NCI-H2227 treated with DMSO at 0.1 percent for 48 hours (cell line): ENCODE measurements at places on chromosomes 12 and 14.
A peak's percentile ranks its signal among the peaks of the same experiment; 100 is the strongest.

GRCh38 chr12:57157588-57158173 lies 10.3 kb upstream of the LRP1-AS start:
- no peak for DNase-seq

- no peak for DNase-seq
Measured at GRCh38 chr12:70399311-70399710, 33.2 kb downstream of the KCNMB4 start.

GRCh38 chr12:57086493-57087009 lies 2.4 kb upstream of the NAB2 start:
- DNase-seq: peak; percentile 63

DNA sequence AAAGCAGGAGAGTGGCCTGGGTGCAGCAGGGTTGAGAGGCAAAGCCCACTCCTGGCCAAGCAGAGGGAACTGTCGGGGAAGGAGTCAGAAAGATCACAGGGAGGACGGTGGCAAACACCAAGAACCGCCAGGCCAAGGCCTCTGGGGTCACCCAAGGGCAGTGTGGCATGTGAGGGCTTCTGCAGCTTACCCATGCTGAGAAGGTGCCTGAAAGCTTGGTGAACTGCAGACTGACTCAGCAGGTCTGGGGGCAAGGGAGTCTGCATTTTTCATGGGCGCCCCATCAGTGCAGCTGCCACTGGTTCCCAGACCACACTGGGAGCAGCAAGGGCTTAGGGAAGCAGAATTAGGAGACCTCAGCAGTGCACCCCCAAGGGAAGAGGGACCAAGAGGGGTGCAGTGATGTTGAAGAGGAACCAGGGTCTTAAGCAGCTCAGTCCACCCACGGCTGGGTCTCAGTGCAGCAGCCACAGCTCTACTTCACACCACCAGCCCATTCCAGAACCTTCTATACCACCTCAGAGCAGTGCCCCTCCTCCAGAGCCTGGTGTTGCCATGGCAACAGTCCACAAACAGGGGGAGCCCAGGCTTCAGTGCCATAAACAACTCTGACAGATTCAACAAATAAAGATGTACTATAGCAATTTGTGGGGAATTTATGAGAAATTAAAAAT lies 59.4 kb downstream of the ITPK1 start:
- no peak for DNase-seq

DNA sequence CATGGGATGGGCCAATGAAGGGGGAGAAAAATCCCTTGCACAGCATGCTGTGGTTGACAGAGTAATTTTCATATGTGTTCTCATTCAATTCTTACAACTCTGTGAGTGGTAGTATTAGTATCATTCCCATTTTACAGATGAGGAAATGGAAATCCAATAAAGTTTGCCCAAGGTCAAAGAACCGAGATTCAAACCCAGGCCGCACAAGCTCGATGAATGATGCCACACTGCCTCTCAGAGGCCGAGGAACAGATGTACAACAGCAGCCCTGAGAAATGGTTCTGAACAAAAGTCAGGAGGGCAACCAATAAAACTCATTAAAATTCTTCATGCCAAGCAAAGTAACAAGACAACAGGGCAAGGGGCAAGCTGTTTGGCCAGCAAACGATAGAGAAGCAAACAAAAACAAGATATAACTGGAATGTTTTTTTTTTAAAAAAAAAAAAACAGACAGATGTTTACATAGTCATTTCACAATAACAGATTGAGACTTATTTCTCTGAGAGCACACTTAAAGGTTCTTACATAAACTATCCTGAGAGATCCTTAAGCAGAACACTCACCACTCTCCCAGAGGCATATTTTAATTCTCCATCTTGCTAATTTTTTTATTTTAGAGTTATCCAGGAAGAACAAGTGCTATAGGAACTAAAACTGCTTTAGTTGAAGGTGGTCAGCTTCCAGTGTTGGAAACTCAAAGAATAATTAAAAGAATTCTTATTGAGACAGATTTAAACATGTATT lies 85.8 kb downstream of the EXOC5 start:
- DNase-seq: peak; percentile 13

DNA sequence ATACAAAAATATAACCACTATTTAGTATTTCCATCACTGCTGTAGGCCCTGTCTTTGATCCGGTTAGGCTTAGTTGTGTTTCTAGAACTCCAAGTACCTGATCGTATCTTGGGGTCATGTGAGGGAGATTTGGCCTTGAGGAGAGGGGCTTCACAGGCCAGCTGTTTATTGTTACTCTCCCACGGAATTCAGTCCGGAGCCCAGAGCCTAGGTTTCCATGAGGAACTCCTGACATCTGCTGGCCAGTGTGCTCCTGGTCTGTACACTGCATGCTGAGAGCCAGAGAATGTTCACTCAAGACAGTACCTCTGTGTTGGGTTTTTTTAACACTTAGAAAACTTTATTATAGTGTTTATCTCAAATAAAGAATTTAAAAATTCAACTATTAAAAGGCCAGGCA lies 341.0 kb upstream of the TMEM132C start:
- DNase-seq: no peak

DNA sequence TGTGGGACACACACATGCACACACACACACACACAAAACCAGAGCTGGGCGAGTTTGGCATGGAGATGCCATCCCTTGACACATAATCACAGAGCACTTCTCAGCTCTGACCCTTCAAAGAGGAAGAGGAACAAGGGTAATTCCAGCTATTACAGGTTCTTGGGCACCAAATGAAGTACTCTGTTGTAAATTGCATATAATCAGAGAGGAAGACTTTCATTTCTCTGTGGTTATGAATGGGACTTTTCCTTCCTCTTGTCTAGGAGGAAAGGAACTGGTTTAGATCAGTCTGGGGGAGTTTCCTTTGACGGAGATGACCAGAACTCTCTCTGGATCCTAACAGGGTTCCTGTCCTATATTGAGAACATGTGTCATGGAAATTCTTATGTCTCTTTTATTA lies 26.4 kb upstream of the FGF6 start:
- DNase-seq: no peak
